H1 (cell line): ENCODE measurements at places on chromosomes 2 and 18. TPM values are rescaled to one million over a fixed set of nuclear protein-coding genes. Genes with fewer than 3 reads are reported as not detected.

DNA sequence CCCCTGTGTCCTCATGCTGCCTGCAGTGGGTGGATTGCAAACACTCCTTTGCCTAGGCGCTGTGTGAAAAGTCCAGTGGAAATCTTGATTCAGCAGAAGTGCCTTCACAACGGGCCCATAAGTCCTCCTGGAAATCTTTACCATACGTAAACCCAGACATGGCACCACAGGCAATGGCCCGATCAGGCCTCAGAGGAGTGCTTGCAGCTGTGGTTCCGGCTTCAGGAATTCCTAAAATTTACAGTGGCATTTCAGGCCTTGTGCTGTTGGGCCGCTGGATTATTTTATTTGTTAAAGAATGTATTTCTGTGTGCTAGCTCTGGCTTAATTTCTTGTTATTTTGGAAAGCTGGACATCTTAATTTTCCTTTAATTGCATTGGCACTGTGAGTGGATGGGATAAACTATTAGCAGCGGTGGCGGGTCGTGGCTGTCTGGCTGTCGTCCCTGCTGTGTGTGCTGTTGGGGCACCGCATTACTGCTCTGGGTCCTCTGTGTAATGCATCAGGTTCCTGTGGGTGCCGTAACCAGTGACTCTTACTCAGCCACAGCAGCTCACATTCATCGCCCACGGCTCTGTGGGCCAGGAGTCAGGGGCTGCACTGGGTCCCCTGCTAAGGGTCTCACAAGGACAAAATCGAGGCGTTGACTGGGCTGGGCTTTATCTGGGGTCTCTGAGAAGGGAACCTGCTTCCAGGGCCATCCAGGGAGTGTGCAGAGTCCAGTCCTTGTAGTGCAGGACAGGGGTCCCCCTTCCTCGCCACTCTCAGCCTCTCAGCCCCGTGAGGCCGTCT lies 73.1 kb downstream of the RTP5 start:
- H3K36me3 ChIP-seq: no peaks in the 10 kb centered on the region
- DNase-seq: no peak
- no peak overlapping the region for H3K4me3 ChIP-seq
- H3K27ac ChIP-seq: no peak overlapping the region

DNA sequence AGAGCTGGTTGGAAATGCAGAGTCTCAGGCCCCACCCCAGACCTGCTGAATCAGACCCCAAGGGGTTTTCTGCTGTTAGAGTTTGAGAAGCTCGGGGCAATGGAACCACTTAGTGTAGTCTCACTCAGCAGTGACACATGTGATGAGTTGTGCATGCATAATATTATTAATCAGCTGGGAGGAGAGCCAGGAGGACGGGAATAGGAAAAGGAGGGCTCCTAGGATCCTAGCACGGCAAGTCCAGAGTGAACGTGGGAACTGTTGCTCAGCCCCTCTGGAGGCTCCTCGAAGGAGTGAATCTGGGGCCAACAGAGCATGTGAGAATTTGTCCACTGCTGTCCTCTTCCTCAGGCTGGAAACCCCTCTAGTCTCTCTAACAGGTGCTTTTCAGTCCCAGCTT lies 87.1 kb downstream of the HS1BP3 start:
- no peak overlapping the region for H3K27ac ChIP-seq
- H3K27me3 ChIP-seq: no peaks in the 10 kb centered on the region
- H3K4me1 ChIP-seq: peaks cover 14% of the 10 kb centered on the region
- no peak overlapping the region for H3K4me3 ChIP-seq

DNA sequence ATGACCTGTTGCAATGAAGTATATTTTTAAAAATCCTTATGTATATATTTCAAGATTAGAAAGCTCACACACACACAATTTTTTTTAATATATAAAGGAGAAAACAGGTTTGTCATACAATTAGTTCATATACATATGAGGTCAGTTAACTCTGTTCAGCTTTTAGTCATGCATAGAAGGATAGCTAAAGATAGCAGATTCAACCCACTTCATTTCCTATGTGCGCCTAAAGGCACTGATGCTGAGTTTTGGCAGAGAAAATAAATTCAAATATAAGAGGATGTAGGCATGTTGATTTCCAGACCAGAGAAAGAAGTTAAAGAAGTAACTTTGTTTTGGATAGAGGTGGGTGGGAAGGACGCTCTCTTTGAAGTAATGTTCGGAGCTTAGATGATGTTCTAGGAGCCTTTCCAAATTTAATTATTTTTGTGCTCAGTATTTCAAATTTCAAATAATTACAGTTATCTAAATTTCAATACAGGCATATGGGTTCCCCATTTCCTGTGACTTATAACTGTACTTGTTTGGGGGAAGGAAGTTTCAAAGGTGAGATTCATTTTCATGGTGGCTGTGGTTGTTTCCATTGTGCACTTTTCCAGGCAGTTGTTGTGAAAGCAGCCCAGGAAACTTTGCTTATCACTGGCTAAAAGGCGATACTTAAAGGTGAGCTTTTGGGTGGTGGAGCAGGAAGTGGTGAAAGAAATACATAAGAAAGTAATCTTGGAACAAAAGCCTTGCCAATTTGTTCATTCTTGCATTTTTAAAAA lies 523.4 kb upstream of the FANCL start:
- H3K4me3 ChIP-seq: no peak overlapping the region
- H3K36me3 ChIP-seq: no peaks in the 10 kb centered on the region
- no peaks in the 10 kb centered on the region for H3K27me3 ChIP-seq
- peaks cover 6% of the 10 kb centered on the region; the same call in 1 of the 2 replicates for H3K4me1 ChIP-seq
- no peak overlapping the region for H3K27ac ChIP-seq
- no peak for DNase-seq

Gene SEMA4C
- total RNA-seq: 67.3 and 74.3 TPM in 2 replicates

- no peaks in the 10 kb centered on the region for H3K27me3 ChIP-seq
- H3K4me3 ChIP-seq: no peak overlapping the region
- H3K36me3 ChIP-seq: no peaks in the 10 kb centered on the region
- no peaks in the 10 kb centered on the region for H3K4me1 ChIP-seq
- no peak for DNase-seq
Observed at GRCh38 chr2:106257135-106257534, 63.0 kb upstream of the UXS1 start.

GRCh38 chr2:121635371-121635770 lies 13.9 kb downstream of the CLASP1 start:
- no peak for DNase-seq
- H3K27ac ChIP-seq: no peak overlapping the region
- no peak overlapping the region for H3K4me3 ChIP-seq
- no peaks in the 10 kb centered on the region for H3K27me3 ChIP-seq
- H3K4me1 ChIP-seq: no peaks in the 10 kb centered on the region
- H3K36me3 ChIP-seq: no peaks in the 10 kb centered on the region

DNA sequence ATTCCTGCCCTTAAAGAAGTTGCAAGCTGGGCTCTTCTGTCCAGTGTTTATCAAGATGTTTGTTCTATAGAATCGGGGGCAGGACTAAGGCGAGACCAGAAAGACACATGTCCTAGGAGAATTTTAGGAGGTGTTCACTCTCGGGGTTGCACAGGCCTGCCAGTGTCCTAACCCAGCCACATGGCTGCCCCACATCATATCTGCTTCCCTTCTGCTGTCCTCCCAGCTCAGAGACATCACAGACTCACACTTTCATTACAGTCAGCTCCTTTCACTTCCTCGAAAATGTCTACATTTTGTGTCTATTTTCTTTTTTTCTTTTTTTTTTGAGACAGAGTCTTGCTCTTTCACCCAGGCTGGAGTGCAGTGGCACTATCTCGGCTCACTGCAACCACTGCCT lies 10.7 kb upstream of the MRO start:
- H3K27ac ChIP-seq: no peak overlapping the region
- no peak for DNase-seq
- no peaks in the 10 kb centered on the region for H3K27me3 ChIP-seq
- H3K36me3 ChIP-seq: no peaks in the 10 kb centered on the region

Gene LCLAT1
- 20.4 and 22.0 TPM in 2 replicates for total RNA-seq

DNA sequence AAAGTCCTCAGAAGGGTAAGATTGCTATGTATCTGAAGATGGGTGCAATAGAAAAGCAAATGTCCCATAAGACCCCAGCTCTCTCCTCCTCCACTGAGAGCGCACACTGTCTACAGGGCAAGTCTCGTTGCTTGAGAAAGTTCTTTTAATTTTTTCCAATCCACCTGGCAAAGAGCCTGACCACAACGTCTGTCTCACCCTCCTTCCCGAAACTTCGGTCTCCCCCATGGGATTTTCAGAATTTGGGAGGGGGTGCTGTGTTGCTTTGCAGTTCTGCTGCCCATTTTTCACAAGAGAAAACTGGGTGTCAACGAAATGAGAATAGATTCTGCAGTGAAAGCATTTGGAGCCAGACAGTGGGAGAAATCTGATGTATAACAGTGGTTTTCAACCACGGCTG lies 40.4 kb downstream of the SERTAD2 start:
- no peaks in the 10 kb centered on the region for H3K36me3 ChIP-seq
- no peak overlapping the region for H3K27ac ChIP-seq
- no peak overlapping the region for H3K4me3 ChIP-seq
- peaks cover 4% of the 10 kb centered on the region for H3K27me3 ChIP-seq

DNA sequence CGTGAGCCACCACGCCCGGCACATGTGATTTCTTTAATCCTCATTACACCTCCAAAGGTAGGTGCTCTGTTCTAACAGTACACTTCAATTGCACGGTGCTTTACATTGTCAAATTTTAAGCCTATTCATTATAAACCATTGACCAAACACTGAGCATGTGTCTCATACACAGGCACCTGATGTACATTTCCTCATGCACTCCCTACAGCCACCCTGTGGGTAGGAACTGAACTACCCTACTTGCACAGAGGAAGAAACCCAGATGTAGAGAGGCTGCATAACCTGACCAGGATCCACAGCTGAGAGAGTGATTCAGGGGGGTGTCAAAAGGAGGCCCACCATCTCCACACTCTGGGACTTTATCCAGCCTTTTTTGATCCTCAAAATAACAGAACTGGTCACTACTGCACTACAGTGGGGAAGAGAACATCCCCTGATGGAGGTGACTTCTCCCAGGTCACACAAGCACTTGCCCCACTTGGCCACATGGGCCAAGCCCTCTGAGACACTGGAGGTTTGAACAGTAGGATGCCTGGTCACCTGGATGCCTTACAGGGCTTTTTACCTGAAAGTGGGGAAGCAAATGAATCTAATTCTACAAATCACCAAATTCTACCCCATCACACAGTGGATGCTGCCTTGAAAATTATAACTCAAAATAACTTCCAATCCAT lies 6.9 kb upstream of the DPYSL5 start:
- no peaks in the 10 kb centered on the region; the same call in 1 of the 2 replicates for H3K27me3 ChIP-seq
- H3K4me3 ChIP-seq: no peak overlapping the region
- no peaks in the 10 kb centered on the region for H3K36me3 ChIP-seq
- DNase-seq: no peak
- no peaks in the 10 kb centered on the region for H3K4me1 ChIP-seq
- H3K27ac ChIP-seq: no peak overlapping the region

Gene RGPD4
- 0.08 TPM in 1 of 2 replicates, not detected in the other for total RNA-seq

DNA sequence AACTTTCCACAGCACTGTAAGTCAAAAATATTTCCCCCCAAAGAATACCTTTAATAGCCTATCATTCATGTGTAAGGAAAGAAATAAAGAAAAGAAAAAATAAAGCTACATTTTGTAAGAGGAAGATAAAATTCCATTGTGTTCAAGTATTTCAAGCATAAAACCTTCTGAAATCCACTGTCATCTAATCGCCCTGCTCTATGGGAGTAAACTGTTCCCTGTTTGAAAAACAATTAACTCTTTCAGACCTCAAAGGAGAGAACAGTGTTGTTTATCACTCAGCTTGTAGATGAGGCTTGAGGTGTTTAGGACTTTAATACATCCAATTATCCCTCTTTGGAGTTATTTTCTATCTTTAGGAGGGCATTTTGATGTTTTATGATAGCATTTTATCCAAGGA lies 112.2 kb upstream of the REG3G start:
- no peak overlapping the region for H3K27ac ChIP-seq
- H3K27me3 ChIP-seq: no peaks in the 10 kb centered on the region
- no peak overlapping the region for H3K4me3 ChIP-seq
- H3K36me3 ChIP-seq: no peaks in the 10 kb centered on the region

DNA sequence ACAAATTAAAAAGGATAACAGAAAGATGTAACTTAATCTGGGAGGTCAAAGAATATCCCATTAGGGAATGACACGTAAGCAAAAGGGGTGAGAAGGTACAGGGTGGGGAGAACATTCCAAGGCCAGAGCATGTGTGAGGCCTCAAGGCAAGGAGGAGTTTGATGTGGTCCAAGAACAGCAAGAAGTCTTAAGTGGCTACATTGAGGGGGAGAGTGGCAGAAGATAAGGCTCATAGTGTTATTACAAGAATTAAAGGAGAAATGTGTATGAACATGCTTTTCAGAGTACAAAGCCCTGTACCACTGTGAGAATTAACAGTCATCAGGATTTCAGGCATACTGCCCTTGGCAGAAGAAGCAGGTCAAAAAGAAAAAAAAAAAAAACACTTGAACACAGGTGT lies 174.4 kb upstream of the ERBB4 start:
- DNase-seq: no peak
- H3K27me3 ChIP-seq: no peaks in the 10 kb centered on the region
- H3K36me3 ChIP-seq: no peaks in the 10 kb centered on the region
- no peaks in the 10 kb centered on the region for H3K4me1 ChIP-seq
- H3K27ac ChIP-seq: no peak overlapping the region

Gene RAB17
- total RNA-seq: 83.4 and 83.8 TPM in 2 replicates

- no peak overlapping the region for H3K4me3 ChIP-seq
- H3K27ac ChIP-seq: no peak overlapping the region
- H3K4me1 ChIP-seq: no peaks in the 10 kb centered on the region
Observed at GRCh38 chr2:142871396-142871795, 6.1 kb upstream of the KYNU start.

GRCh38 chr18:43507842-43508481 lies 230.7 kb upstream of the SYT4 start:
- H3K27me3 ChIP-seq: no peaks in the 10 kb centered on the region
- H3K27ac ChIP-seq: no peak overlapping the region
- no peak for DNase-seq

Gene UGT1A3
- not detected in 2 replicates for total RNA-seq

DNA sequence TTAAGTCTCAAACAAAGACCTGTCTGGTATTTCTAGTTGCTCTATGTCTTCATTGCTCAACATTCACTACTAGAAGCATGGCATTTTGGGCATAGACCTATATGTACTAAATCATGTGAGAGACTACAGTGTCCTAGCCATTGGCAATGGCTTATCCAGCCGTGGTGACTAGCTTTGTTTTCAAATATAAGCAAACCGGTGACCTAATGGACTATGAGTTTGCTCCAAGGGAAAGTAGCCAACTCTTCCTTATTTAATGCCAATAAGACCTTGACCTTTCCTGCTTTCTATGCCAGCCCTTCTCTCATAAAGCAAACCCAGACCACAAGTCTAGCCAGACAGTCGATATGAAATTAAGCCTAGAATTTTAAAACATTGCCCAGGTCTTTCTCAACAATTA lies 113.7 kb upstream of the CREB1 start:
- no peaks in the 10 kb centered on the region for H3K27me3 ChIP-seq
- DNase-seq: no peak
- H3K4me1 ChIP-seq: no peaks in the 10 kb centered on the region
- no peak overlapping the region for H3K27ac ChIP-seq
- no peak overlapping the region for H3K4me3 ChIP-seq

DNA sequence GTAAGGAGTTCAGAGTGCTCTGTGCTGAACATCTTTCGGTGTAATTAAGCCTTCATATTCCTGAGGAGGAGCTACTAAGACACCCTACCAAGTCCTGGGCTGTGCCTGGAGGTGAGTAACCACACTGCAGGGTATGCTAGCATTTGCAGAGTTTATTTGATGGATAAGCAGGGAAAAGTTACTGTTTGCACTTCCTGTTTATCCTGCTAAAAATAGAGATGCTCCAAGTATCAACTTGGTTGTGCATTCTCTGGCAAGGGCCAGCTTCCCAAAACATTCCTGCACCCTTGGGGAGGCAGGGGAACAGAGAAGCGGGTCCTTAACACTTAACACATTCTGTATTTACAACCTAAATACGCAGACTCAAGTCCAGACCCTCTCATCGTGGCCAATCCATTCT lies 49.8 kb downstream of the PARD6G start:
- H3K4me3 ChIP-seq: no peak overlapping the region
- peaks cover 2% of the 10 kb centered on the region; the same call in 1 of the 2 replicates for H3K4me1 ChIP-seq
- H3K27ac ChIP-seq: no peak overlapping the region
- no peaks in the 10 kb centered on the region for H3K36me3 ChIP-seq
- H3K27me3 ChIP-seq: no peaks in the 10 kb centered on the region
